ENCODE measurements at places on chromosomes 6 and 20.

- peak; percentile 6 for DNase-seq
Observed at GRCh38 chr20:58140787-58141425, 87.5 kb downstream of the ANKRD60 start.

- DNase-seq: no peak
Observed at GRCh38 chr6:118771253-118771652, 119.9 kb upstream of the CEP85L start.

DNA sequence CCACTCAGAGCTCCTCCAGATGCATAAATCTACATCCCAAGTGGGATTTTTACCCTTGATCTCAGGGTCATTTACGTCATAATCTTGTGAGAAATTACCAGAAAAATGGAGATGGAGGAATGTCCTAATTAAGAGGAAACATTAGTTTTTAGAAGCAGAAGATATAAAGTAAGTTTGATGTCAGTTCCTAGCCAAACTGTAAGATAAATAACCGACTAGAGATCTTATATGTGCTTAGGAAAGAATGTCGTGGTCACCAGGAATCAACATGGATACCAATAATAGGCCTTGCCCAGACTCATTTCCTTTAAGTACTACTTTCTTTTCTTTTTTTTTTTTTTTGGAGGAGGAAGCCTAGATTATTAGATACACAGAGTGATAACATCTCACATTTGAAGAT is 186.9 kb downstream of the UTRN start:
- no peak for DNase-seq

- DNase-seq: no peak
Observed at GRCh38 chr20:23622839-23623343, 14.9 kb downstream of the CST3 start.

GRCh38 chr20:63320041-63320511 is 27.1 kb downstream of the COL20A1 start:
- DNase-seq: no peak

GRCh38 chr6:85756982-85757381 is 114.3 kb upstream of the SYNCRIP start:
- no peak for DNase-seq

- no peak for DNase-seq
Observed at GRCh38 chr20:10180651-10181235, 37.9 kb upstream of the SNAP25 start.

DNA sequence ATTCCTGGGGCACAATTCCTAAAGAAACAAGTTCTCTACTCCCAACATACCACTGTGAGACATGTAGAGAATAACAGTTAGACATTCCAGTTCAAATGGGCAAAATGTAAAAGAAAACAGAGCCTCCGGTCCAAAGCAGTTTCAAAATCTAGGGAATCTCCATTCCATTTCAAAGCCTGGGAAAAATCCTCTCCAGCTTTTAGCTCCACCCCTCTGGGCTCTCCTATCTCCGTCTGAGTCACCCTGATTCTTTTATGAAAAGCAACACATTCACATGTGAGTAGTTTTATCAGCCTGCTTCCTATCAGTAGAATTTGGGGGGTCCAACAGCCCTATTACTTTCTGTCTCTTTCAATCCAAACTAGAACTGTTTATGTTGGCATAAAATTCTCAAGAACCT is 3.7 kb downstream of the CSNK2A1 start:
- DNase-seq: no peak

DNA sequence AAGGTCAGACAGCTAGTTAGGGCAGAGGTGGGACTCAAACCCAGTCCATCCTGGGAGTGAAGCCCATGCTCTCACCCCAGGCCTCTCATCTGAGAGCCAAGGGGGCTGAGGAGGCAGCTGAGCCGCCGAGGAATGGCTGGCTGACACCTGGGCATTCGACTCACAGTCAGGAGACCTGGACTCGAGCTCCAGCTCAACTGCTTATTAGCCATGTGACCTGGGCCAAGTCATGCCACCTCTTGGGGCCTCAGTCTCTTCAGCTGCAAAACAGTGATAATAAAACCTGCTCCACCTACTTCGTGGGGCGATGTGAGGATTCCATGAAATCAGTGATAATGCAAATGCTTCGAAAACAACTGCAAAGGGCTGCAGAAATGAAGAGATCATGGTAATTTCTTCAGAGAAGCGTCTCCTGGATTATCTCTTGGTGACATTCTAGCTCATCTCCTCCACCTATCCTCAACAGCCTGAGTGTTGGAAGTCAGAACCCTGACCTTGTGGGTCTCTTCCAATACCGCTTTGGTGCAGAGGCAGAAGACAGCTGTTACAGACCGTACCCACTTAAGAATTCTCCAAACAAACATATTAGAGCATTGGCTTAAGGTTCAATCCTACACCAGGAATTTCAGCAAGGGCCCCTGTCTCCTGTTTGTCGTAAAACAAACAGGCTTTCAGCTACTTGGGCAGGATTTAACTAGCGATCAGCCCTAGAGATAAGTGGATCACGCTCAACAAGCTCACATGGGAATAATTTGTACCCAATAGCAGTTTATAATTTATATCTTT is 60.0 kb upstream of the PIM1 start:
- no peak for DNase-seq

GRCh38 chr6:70813885-70814284 is 143.0 kb downstream of the B3GAT2 start:
- no peak for DNase-seq

- DNase-seq: no peak
Observed at GRCh38 chr20:20334489-20334888, 33.4 kb upstream of the INSM1 start.

GRCh38 chr6:160775792-160776580 is 73.9 kb downstream of the PLG start:
- DNase-seq: no peak

GRCh38 chr6:34555328-34555727 is 801 bp downstream of the SPDEF start:
- no peak for DNase-seq

GRCh38 chr20:44689809-44690208 is 25.4 kb upstream of the CCN5 start:
- DNase-seq: no peak

- DNase-seq: no peak
Observed at GRCh38 chr6:121647905-121648304, 212.5 kb downstream of the GJA1 start.

- no peak for DNase-seq
Observed at GRCh38 chr6:29593199-29593855, 8.4 kb downstream of the OR2H2 start.

GRCh38 chr6:97215157-97215769 is 67.8 kb downstream of the MMS22L start:
- no peak for DNase-seq

DNA sequence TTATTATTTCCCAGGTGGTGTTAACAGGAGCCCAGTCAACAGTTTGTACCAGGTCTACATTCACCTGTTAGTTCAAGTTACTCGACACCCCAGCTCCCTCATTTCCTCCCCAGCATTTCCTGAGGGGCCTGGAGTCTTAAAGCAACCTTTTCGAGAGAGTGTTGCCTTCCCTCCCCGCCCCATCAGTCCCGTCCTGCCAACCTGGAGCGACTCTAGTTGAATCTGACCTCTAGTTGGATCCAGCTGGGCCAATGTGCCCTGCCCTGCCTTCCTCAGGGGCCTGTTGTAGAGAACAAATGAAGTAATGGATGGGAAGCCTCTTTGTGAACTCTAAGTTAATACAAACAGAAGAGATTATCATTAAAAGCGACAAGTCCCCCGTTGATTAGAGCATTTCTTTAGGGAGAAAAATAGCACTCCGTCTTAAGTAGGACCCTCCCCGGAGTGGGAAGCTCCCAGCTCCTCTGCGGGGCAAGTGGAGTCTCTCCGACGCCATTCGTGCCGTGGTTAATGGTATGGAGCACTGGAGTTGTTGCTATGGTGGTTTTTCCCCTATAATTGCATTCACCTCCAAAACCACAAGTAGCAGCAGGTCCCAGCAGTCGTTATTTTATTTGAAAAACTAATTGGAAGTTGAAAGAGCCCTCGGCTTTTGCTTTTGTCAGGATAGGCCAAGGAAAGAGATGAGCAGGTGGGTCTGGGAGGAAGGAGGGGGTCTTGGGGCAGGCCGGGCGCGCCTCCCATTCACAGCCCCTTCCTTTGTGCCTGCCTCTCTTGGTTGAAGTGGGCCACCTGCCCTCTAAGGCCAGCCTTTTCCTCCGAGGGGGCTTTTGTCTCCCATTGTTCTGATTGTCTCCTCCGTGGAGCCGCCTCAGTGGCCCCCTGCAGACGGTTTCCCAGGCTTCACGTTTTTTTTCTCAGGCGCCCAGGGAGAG is 16.1 kb downstream of the GHRH start:
- no peak for DNase-seq
